IMR-90 (cell line): ENCODE measurements at places on chromosomes 4 and X. TPM values are rescaled to one million over a fixed set of nuclear protein-coding genes. Genes with fewer than 3 reads are reported as not detected.

The PRICKLE3 gene
- 6.4 and 6.8 TPM in 2 replicates for polyA plus RNA-seq

The BST1 gene
- polyA plus RNA-seq: 11.1 and 11.9 TPM in 2 replicates

The COX7B2 gene
- not detected in 2 replicates for polyA plus RNA-seq

DNA sequence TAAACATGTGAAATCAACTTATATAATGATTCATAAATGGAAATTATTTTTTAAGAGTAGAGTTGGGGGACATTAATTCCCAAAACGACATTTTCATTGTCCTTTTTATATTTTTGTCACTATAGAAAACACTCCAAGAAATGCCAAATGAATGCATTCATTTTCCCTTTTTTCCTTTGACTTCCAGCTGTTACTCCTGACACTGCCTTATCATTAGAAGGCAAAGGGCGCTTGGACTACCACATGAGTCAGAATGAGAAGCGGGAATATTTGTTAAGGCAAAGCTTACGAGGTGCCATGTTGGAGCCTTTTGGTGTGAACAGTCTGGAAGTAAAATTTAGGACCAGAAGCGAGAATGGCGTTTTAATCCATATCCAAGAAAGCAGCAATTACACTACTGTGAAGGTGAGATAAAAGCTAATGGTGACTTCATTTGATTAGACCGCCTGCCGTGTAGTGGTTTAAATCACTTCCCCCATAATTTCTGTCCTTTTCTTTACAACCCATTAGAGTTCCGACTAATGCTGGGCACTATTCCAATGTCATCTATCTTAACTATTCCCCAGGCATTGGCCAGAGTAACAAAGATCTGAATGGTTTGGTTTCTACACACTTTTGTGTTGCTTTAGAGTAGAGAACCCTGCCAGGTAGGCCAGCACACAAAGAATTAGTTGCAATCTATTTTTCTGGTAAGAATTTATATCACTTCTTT, 166.7 kb downstream of the FAT4 start:
- DNase-seq: no peak
